CD14-positive monocyte (primary cell): ENCODE measurements at places on chromosomes 7 and 10. TPM values are rescaled to one million over a fixed set of nuclear protein-coding genes. Genes with fewer than 3 reads are reported as not detected.

MSMB gene
- not detected in 2 replicates for polyA plus RNA-seq

RBP3 gene
- not detected in 2 replicates for polyA plus RNA-seq

GIMAP2 gene
- polyA plus RNA-seq, result 45.6 TPM

ACTL6B gene
- not detected for polyA plus RNA-seq

DNA sequence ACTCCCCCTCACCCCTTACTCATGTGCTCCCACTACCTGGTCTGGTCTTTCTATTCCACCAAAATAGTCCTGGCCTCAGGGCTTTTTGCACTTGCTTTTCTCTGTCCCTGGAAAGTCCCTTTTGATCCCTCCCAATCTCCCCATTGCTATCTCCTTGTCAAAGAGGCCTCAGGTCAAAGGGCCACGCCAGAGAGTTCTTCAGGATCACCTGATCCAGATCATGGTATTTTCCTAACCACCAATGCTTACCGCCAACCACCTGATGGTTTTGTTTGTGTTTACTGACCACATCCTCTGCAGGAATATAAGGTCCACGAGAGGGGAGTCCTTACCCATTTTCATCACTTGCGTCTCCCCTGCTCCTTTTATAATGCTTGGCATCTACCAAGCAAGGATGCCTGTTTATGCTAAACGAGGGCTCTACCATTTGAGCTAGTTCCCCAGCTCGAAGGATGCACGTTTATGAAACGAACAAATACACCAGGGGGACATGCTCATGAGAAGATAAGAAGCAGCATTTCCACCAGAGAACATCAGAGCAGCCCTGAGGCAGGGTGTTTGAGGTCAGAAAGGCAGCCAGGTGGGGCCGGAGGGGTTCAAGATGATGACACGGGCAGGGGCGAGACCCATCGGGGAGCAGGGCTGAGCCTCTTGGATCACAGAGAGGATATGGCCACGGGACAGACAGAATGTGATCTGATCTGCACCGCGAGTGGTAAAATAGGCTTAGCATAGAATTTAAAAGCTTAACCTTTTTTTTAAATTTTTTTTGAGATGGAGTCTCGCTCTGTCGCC, 43.1 kb upstream of the FOXK1 start:
- peaks cover 12% of the 10 kb centered on the region for H3K4me1 ChIP-seq
- no peak overlapping the region for H3K27ac ChIP-seq
- DNase-seq, result no peak
- H3K4me3 ChIP-seq, result no peak overlapping the region

- H3K27ac ChIP-seq, result no peak overlapping the region
- H3K4me3 ChIP-seq, result no peak overlapping the region
- H3K27me3 ChIP-seq, result no peaks in the 10 kb centered on the region
- H3K36me3 ChIP-seq, result no peaks in the 10 kb centered on the region
Observed at GRCh38 chr7:132311733-132312132, 264.5 kb downstream of the PLXNA4 start.

GRCh38 chr7:125126376-125126775, 196.8 kb upstream of the POT1 start:
- no peaks in the 10 kb centered on the region for H3K36me3 ChIP-seq
- H3K27me3 ChIP-seq, result no peaks in the 10 kb centered on the region
- H3K4me3 ChIP-seq, result no peak overlapping the region
- DNase-seq, result no peak
- H3K4me1 ChIP-seq, result no peaks in the 10 kb centered on the region
- H3K27ac ChIP-seq, result no peak overlapping the region

- H3K27ac ChIP-seq, result no peak overlapping the region
- no peak overlapping the region for H3K4me3 ChIP-seq
- H3K36me3 ChIP-seq, result peaks cover 43% of the 10 kb centered on the region
- no peak for DNase-seq
Observed at GRCh38 chr7:151687523-151688235, 168.0 kb upstream of the RHEB start.
